ENCODE measurements at places on chromosomes 7 and 10. TPM values are rescaled to one million over a fixed set of nuclear protein-coding genes. Genes with fewer than 3 reads are reported as not detected.

The DHX32 gene
- 35.6 TPM for total RNA-seq

The GFRA1 gene
- 0.86 TPM for total RNA-seq

The HPSE2 gene
- total RNA-seq: not detected

The MYOF gene
- 383 TPM for total RNA-seq

The PNLIP gene
- total RNA-seq: not detected

The TBRG4 gene
- 61.4 TPM for total RNA-seq

The AP1S1 gene
- 181 TPM for total RNA-seq

The SEMA3D gene
- total RNA-seq: 0.57 TPM

The OR2A5 gene
- total RNA-seq: not detected

The IKZF1 gene
- not detected for total RNA-seq

The POLR3A gene
- total RNA-seq: 19.9 TPM

The LLCFC1 gene
- not detected for total RNA-seq

The CALML3 gene
- total RNA-seq: not detected

The VPS26A gene
- total RNA-seq: 47.8 TPM

The ERCC6 gene
- 39.8 TPM for total RNA-seq

The TMEM225B gene
- total RNA-seq: not detected

The NPM3 gene
- 96.0 TPM for total RNA-seq

The AOAH gene
- total RNA-seq: 0.10 TPM

The PLXDC2 gene
- 1.5 TPM for total RNA-seq

The SRGN gene
- 765 TPM for total RNA-seq

The CWF19L1 gene
- 37.4 TPM for total RNA-seq

The VAX1 gene
- total RNA-seq: not detected

The GDF10 gene
- total RNA-seq: not detected

The IDI2 gene
- total RNA-seq: not detected

The UCN3 gene
- total RNA-seq: not detected

The CHAT gene
- not detected for total RNA-seq

The CRHR2 gene
- not detected for total RNA-seq

The RNF32 gene
- total RNA-seq: not detected

The PIP gene
- not detected for total RNA-seq

The FAM25A gene
- total RNA-seq: not detected

The SH2B2 gene
- 1.6 TPM for total RNA-seq

The STEAP1B gene
- total RNA-seq: 37.2 TPM

The CDHR3 gene
- 2.1 TPM for total RNA-seq

The UNCX gene
- not detected for total RNA-seq

The ZNF485 gene
- total RNA-seq: 1.3 TPM

The CCL24 gene
- not detected for total RNA-seq

The TAS2R41 gene
- not detected for total RNA-seq

The CYP2W1 gene
- total RNA-seq: not detected

The EN2 gene
- total RNA-seq: not detected

The SPDYE6 gene
- 0.33 TPM for total RNA-seq

The GCC1 gene
- 19.3 TPM for total RNA-seq

The UBN2 gene
- total RNA-seq: 5.9 TPM

The CARD11 gene
- total RNA-seq: 3.5 TPM

The MRLN gene
- total RNA-seq: not detected

The SSC4D gene
- 0.38 TPM for total RNA-seq

The HTR7 gene
- total RNA-seq: under 0.01 TPM

Data from vein endothelial cell (primary cell).